ENCODE measurements at places on chromosomes 4 and X. TPM values are rescaled to one million over a fixed set of nuclear protein-coding genes. Genes with fewer than 3 reads are reported as not detected.

The CHIC1 gene
- 12.6 TPM for total RNA-seq

The FRMD7 gene
- not detected for total RNA-seq

The BGN gene
- total RNA-seq = 77.8 TPM

The PDCL2 gene
- total RNA-seq = not detected

GRCh38 chr4:34720571-34720970 lies 1523.7 kb downstream of the ARAP2 start:
- no peak for DNase-seq
- H3K27me3 ChIP-seq = no peaks in the 10 kb centered on the region
- no peak overlapping the region for H3K27ac ChIP-seq
- H3K4me3 ChIP-seq = no peak overlapping the region
- H3K36me3 ChIP-seq = no peaks in the 10 kb centered on the region
- H3K4me1 ChIP-seq = no peaks in the 10 kb centered on the region

DNA sequence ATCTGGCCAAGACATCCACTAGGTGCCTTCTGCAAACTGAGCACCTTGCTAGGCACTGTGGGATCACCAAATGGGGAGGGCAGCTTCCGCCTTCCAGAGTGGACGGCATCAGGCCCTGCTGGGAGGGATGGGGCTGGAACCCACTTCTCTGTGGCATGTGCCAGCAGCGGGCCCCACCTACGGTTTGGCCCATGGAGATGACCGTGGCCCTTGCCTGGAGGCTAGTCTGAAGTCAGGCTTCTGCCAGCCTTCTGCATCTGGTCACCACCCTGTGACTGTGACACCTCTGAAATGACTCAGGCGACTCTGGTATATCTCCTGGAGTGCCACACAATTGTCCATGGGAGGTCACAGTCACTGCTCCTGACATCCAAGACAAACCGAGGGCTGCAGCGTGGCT lies 7.2 kb downstream of the SSR4 start:
- no peak overlapping the region for H3K27ac ChIP-seq
- DNase-seq = no peak

DNA sequence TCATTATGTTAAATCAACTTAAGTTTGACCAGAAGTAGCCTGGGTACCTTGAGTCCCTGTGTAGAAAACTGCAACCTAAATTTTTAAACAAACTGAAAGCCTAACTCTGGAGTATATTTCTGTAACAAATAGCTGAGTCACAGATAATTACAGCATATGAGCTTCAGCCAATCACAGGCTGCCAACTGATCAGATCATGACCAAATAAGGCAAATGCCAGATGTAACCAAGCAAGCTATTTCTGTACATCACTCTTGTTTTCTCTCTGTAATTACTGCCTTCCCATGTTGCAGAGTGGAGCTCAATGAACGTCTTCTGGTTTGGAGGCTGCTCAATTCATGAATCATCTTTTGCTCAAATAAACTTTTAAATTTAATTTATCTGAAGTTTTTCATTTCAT lies 980.9 kb upstream of the DIAPH2 start:
- H3K36me3 ChIP-seq = no peaks in the 10 kb centered on the region
- no peaks in the 10 kb centered on the region for H3K4me1 ChIP-seq
- no peaks in the 10 kb centered on the region for H3K27me3 ChIP-seq

- no peak for DNase-seq
- H3K27me3 ChIP-seq = no peaks in the 10 kb centered on the region
- H3K27ac ChIP-seq = no peak overlapping the region
- peaks cover 3% of the 10 kb centered on the region for H3K4me1 ChIP-seq
Measured at GRCh38 chr4:74423104-74423503, 21.8 kb upstream of the AREG start.

DNA sequence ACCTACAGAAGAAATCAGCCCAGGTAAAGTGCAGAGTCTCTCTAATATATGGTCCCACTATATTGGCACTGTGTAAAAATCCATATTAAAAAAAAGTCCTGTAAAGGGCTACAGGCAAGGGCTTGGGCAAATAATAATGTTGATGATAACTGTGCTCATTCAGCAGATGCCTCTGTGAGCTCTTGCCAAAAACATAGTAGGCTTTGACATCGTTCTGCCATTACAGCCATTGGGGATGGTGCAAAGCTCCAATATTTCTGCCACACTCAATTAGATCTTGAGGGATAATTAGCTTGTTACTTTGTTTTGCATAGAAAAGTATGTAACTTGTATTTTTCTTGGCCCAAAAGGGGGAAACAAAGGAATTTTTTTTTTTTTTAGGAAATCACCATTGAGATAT lies 645.5 kb upstream of the FAM241A start:
- H3K27ac ChIP-seq = no peak overlapping the region
- H3K4me1 ChIP-seq = no peaks in the 10 kb centered on the region
- no peaks in the 10 kb centered on the region for H3K27me3 ChIP-seq
- H3K4me3 ChIP-seq = no peak overlapping the region

- H3K36me3 ChIP-seq = no peaks in the 10 kb centered on the region
- DNase-seq = no peak
- H3K4me3 ChIP-seq = no peak overlapping the region
- H3K27ac ChIP-seq = no peak overlapping the region
- H3K4me1 ChIP-seq = no peaks in the 10 kb centered on the region
Measured at GRCh38 chr4:5416637-5417036, 291.7 kb downstream of the EVC2 start.

DNA sequence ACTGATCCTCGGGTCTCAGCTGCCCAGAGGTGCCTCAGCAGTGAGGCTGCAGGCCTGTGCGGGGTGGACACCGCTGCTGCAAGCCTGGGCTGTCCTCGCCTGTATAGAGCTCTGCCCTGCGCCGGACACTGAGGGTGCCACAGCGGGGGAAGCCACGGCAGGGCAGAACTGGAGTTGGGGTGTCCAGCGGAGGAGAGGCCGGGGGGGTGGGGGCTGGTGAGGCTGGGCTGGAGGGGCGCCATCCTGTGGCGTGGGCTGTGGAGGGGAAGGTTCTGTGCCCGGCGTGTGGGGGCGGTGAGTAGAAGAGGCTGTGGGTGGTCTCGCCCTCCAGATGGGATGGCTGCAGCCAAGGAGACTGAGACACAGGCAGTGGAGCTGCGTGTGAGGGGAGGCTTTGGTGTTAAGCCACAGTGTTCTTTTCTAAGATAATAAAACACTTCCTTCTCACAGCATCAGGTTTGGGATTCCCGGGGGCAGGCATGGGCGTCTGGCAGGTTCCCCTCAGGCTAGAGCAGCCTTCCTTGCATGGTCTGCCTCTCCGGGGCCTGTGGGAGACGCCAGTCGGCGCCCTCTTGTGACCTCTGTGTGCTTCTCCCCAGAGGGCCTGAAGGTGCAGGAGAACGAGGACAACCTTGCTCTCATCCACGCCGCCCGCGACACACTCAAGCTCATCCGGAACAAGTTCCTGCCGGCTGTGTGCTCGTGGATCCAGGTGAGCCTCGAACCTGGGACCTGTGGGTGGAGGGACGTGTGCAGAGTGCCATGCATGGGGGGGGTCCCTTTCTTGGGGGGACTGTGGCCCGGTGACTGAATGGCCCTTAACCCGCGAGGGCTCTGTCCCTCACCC lies 7.4 kb downstream of the UVSSA start:
- H3K27me3 ChIP-seq = no peaks in the 10 kb centered on the region
- H3K4me3 ChIP-seq = no peak overlapping the region
- peaks cover 64% of the 10 kb centered on the region for H3K36me3 ChIP-seq
- no peak for DNase-seq
- H3K4me1 ChIP-seq = peaks cover 29% of the 10 kb centered on the region
- no peak overlapping the region for H3K27ac ChIP-seq

DNA sequence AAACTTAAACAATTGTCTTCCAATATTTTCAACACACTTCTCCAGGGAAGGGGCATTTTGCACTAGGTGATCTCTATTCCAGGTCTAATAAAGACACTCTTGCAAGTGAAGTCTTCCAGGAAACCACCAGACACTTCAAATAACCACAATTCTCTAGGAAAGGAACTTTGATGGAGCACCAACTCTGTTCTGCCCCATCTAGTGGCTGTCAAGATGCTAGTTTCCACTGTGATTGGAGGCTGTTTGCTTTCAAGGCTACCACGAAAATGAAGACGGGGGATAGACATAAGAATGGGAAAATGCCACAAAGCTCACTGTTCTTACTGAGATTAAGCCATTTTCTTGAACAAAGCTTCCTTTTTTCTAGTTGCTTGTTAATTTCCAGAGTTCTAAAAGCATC lies 100.6 kb upstream of the F9 start:
- H3K27me3 ChIP-seq = no peaks in the 10 kb centered on the region
- H3K4me1 ChIP-seq = no peaks in the 10 kb centered on the region
- no peak overlapping the region for H3K27ac ChIP-seq
- DNase-seq = no peak
- H3K36me3 ChIP-seq = no peaks in the 10 kb centered on the region
- H3K4me3 ChIP-seq = no peak overlapping the region
